CD4-positive, alpha-beta T cell (primary cell): ENCODE measurements at places on chromosomes 2 and 18. TPM values are rescaled to one million over a fixed set of nuclear protein-coding genes. Genes with fewer than 3 reads are reported as not detected.

- no peak overlapping the region for H3K4me3 ChIP-seq
- peaks cover 6% of the 10 kb centered on the region for H3K4me1 ChIP-seq
- H3K27ac ChIP-seq, result no peak overlapping the region
Measured at GRCh38 chr2:241680827-241681599, 5.6 kb downstream of the DTYMK start.

DNA sequence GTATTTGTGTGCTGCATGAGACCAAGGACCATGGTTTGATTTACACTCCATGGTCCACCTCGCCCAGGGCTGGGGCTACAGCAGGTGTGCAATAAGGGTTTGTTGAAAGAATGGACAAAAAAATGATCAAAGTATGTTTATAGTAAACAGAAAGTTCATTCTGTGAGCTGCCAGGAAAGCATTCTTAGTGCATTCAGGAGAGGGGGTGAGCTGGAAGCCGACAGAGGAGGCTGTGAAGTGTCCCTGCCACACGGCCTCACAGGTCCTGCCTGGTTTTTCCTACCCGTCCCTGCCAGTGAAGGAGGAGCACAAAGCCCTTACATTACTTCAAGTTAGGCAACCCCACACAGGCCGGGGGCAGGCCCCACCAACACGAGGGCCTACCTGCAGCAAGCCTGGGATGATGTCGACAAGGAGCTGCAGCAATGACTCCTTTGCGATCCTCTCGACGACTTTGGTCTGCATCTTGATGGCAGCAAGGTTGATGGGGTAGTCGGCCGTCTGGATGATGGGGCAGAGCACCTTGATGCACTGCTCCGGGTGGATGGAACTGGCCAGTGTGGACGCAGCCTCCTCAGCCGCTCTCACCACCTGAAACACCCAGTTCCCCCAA, 63.2 kb upstream of the TFCP2L1 start:
- no peaks in the 10 kb centered on the region for H3K4me1 ChIP-seq
- no peaks in the 10 kb centered on the region for H3K27me3 ChIP-seq
- peaks cover 87% of the 10 kb centered on the region for H3K36me3 ChIP-seq
- no peak for DNase-seq
- no peak overlapping the region for H3K27ac ChIP-seq

GRCh38 chr18:62157843-62158242, 29.0 kb downstream of the PIGN start:
- H3K36me3 ChIP-seq, result peaks cover 15% of the 10 kb centered on the region
- H3K4me1 ChIP-seq, result no peaks in the 10 kb centered on the region
- H3K4me3 ChIP-seq, result no peak overlapping the region
- no peak overlapping the region for H3K27ac ChIP-seq

- no peaks in the 10 kb centered on the region for H3K4me1 ChIP-seq
- H3K4me3 ChIP-seq, result no peak overlapping the region
- H3K27me3 ChIP-seq, result no peaks in the 10 kb centered on the region
- no peak overlapping the region for H3K27ac ChIP-seq
- no peak for DNase-seq
Measured at GRCh38 chr2:241334813-241335212, 19.1 kb downstream of the SEPTIN2 start.

- no peak overlapping the region for H3K4me3 ChIP-seq
- H3K4me1 ChIP-seq, result no peaks in the 10 kb centered on the region
- no peak for DNase-seq
- peaks cover 5% of the 10 kb centered on the region for H3K36me3 ChIP-seq
- no peak overlapping the region for H3K27ac ChIP-seq
Measured at GRCh38 chr2:157857881-157858280, 18.2 kb downstream of the ACVR1 start.

- H3K27ac ChIP-seq, result no peak overlapping the region
- no peaks in the 10 kb centered on the region for H3K27me3 ChIP-seq
Measured at GRCh38 chr2:191813943-191814342, 32.9 kb downstream of the CAVIN2 start.

DNA sequence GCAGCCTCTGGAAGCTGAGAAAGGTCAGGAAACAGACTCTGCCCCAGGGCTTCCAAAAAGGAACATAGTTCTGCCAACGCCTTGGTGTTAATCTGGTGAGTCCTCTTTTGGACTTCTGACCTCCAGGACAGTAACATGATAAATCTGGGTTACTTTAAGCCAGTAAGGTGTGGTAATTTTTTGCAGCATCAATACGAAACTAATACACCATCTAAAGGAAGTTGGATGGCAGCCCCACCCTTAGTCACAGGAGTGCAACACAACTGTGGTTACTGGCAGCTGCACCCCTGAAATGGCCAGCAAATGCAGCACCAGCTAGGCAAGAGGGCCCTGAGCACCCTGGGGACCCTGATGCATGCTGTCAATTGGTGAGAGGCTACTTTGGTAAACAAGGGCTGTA, 25.8 kb downstream of the CREG2 start:
- peaks cover 19% of the 10 kb centered on the region for H3K4me1 ChIP-seq
- H3K27ac ChIP-seq, result no peak overlapping the region
- peak overlapping the region; percentile 19 for H3K4me3 ChIP-seq
- H3K27me3 ChIP-seq, result no peaks in the 10 kb centered on the region
- no peaks in the 10 kb centered on the region for H3K36me3 ChIP-seq

DNA sequence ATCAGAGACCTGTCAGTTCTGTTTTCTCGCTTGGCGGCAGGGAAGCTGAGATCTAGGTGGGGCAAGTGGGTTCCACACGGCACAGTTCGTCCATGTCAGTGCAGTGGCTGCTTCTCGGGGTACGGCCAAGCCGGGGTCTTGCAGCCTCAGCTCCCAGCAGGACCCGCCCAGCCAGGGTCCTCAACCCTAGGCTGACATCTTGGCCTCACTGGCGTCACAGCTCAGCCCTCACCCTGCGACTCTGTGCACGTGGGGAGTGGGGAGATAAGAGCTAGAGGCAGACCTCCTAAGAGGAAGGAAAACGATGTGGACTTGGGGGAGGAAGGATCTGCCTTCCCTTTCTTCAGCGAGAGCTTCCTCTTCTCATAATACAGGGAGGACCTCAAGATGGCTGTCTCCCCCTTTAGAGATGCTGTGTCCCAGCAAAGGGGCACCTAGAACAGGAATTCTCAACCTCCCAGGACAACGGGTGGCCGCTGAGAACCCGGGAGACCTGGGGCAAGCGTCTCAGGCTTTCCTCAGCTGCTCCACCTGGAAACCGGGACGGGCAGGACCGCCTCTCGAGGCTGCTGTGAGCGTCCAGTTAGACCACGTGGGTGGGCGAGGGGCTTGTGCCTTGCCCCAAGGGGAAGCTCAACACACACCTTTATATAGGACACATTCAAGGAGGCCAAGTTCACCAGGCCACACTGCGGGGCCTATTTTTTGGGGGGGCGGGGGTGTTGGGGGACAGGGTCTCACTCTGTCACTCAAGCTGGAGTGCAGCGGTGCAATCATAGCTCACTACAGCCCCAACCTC, 23.5 kb upstream of the KLF11 start:
- H3K4me3 ChIP-seq, result no peak overlapping the region
- no peak for DNase-seq
- no peak overlapping the region for H3K27ac ChIP-seq
- no peaks in the 10 kb centered on the region for H3K27me3 ChIP-seq
- H3K4me1 ChIP-seq, result no peaks in the 10 kb centered on the region
- no peaks in the 10 kb centered on the region for H3K36me3 ChIP-seq

GRCh38 chr2:133120310-133120709, 448.0 kb downstream of the NCKAP5 start:
- no peak overlapping the region for H3K27ac ChIP-seq
- no peak overlapping the region for H3K4me3 ChIP-seq
- H3K36me3 ChIP-seq, result no peaks in the 10 kb centered on the region
- H3K27me3 ChIP-seq, result no peaks in the 10 kb centered on the region
- H3K4me1 ChIP-seq, result no peaks in the 10 kb centered on the region
- DNase-seq, result no peak

- H3K27ac ChIP-seq, result no peak overlapping the region
- H3K27me3 ChIP-seq, result no peaks in the 10 kb centered on the region
- DNase-seq, result no peak
Measured at GRCh38 chr2:140604788-140605187, 1526.0 kb downstream of the LRP1B start.

GRCh38 chr18:46431522-46432171, 225.4 kb downstream of the LOXHD1 start:
- no peaks in the 10 kb centered on the region for H3K27me3 ChIP-seq
- H3K4me3 ChIP-seq, result no peak overlapping the region
- DNase-seq, result no peak
- no peaks in the 10 kb centered on the region for H3K36me3 ChIP-seq
- H3K27ac ChIP-seq, result no peak overlapping the region
- H3K4me1 ChIP-seq, result no peaks in the 10 kb centered on the region

DNA sequence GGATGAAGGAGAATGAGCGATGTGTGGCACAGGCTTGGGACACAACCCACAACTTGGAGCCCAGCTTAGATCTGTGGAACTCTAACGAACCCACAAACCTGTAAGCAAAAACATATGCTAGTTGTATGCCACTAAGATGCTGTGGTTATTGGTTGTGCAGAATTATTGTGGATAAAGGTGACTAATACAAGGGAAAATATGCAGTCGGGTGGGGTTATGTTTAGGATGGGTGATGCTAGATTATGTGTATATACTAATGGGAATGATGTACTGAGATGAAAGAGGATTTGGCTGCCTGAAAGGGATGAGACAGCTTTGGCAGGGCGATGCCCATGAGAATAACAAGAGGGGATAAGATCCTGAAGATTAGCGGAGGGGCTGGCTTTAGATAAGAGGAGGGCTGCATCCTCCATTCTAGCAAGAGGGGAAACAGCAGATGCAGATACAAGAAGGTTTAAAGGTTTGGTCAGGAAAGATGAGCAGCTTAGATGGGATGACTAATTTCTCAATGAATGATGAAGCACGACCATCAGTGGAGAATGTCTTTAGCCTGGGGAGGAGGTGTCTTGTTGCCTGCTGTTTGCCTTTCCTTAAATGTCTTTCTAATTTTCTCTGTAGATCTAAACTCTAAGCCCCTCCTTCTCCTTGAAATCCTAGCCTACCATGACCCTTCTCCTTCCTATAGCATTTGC, 49.6 kb downstream of the GALNT14 start:
- no peaks in the 10 kb centered on the region for H3K4me1 ChIP-seq
- no peak overlapping the region for H3K4me3 ChIP-seq
- DNase-seq, result no peak
- H3K27me3 ChIP-seq, result peaks cover 3% of the 10 kb centered on the region

DNA sequence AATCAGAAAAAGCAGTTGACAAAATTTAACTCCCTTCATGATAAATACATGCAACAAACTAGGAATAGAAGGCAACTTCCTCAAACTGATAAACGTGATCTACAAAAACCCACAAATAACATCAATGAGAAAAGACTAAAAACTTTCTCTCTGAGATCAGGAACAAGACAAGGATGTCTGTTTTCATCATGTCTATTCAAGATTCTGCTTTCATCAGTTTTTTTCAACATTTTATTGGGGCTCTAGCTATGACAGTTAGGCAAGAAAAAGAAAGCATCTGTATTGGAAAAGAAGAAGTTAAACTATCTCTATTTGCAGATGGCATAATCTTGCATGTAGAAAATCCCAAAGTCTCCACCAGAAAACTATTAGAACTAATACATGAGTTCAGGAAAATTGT, 12.3 kb upstream of the CHST10 start:
- H3K4me3 ChIP-seq, result no peak overlapping the region
- H3K4me1 ChIP-seq, result peaks cover 2% of the 10 kb centered on the region
- H3K36me3 ChIP-seq, result no peaks in the 10 kb centered on the region

- H3K36me3 ChIP-seq, result no peaks in the 10 kb centered on the region
- DNase-seq, result no peak
- no peak overlapping the region for H3K4me3 ChIP-seq
- H3K4me1 ChIP-seq, result no peaks in the 10 kb centered on the region
Measured at GRCh38 chr2:66426244-66427111, 8.4 kb upstream of the MEIS1 start.

DNA sequence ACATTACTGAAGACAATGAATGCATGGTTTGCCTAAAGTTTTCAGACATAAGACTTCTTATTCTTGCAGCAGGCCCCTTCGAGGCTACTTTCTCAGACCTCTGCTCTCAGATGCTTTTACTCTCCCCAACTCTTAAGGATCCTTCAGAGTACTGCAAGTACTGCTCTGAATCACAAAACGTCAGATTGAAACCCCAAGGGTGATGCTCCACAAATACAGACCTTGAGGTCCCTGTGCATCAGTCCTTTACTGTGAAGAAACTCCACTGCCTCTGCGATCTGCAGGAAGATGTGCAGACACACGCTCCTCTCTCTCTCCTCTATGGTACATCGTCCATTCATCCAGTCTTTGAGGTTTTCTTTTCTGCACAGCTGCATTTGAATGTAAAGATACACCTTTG, 52.8 kb downstream of the EIF2AK3 start:
- DNase-seq, result no peak
- H3K36me3 ChIP-seq, result peaks cover 70% of the 10 kb centered on the region
- no peaks in the 10 kb centered on the region for H3K27me3 ChIP-seq
- H3K4me3 ChIP-seq, result no peak overlapping the region
- H3K27ac ChIP-seq, result no peak overlapping the region

DNA sequence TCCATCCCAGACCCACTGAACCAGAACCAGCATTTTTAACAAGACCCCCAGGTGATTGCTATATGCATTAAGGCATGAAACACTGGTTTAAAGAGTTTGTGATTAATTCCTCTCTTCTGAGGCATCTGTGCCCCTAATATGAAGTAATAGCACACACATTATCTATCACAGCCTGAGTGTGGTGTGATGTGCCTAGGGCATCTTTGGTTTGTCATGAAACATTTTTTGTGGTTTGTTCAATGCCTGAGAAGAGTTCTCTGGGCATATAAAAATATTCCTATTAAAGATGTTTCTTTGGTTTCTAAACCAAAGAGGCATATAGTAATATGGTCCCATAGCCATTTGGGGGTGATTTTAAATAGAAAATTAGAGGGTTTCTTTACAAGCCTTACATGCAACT, 221.7 kb upstream of the SPOPL start:
- no peak overlapping the region for H3K4me3 ChIP-seq
- DNase-seq, result no peak
- H3K27ac ChIP-seq, result no peak overlapping the region
- H3K4me1 ChIP-seq, result no peaks in the 10 kb centered on the region
- H3K27me3 ChIP-seq, result no peaks in the 10 kb centered on the region
- no peaks in the 10 kb centered on the region for H3K36me3 ChIP-seq

- no peak for DNase-seq
- no peak overlapping the region for H3K4me3 ChIP-seq
- no peaks in the 10 kb centered on the region for H3K36me3 ChIP-seq
- H3K27ac ChIP-seq, result no peak overlapping the region
Measured at GRCh38 chr18:61569176-61569892, 236.1 kb downstream of the CDH20 start.

TUBA4B gene
- not detected for total RNA-seq

IMPACT gene
- total RNA-seq, result 8.4 TPM

NXPH2 gene
- total RNA-seq, result not detected

LHCGR gene
- not detected for total RNA-seq

AGXT gene
- total RNA-seq, result not detected

RGPD3 gene
- total RNA-seq, result 0.38 TPM

DTNB gene
- 33.6 TPM for total RNA-seq

DSG1 gene
- not detected for total RNA-seq
